Esophagus (tissue), 2 donors: ENCODE measurements at places on chromosomes 4 and X. TPM values are rescaled to one million over a fixed set of nuclear protein-coding genes. Genes with fewer than 3 reads are reported as not detected.

The CCDC120 gene
- 27.9 TPM for polyA plus RNA-seq

The GUCY1B1 gene
- polyA plus RNA-seq = 1.8 TPM

The PPARGC1A gene
- 0.49 TPM for polyA plus RNA-seq

The CTAG1A gene
- not detected for polyA plus RNA-seq

The SMPX gene
- polyA plus RNA-seq = 0.41 TPM

The KLHL5 gene
- polyA plus RNA-seq = 10.2 TPM

The TSPAN5 gene
- polyA plus RNA-seq = 9.8 TPM

The AMOT gene
- polyA plus RNA-seq = 0.77 TPM

The ADAM29 gene
- not detected for polyA plus RNA-seq

The TMPRSS11F gene
- polyA plus RNA-seq = 4.3 TPM

The RHOXF1 gene
- 0.24 TPM for polyA plus RNA-seq

The IL21 gene
- polyA plus RNA-seq = not detected

The ZNF185 gene
- 220 TPM for polyA plus RNA-seq

The MTMR1 gene
- 21.2 TPM for polyA plus RNA-seq

The ZNF518B gene
- polyA plus RNA-seq = 2.7 TPM

The GAGE12J gene
- not detected for polyA plus RNA-seq

The CACNA1F gene
- 0.24 TPM for polyA plus RNA-seq

The TMEM144 gene
- 2.7 TPM for polyA plus RNA-seq

The TEX13C gene
- polyA plus RNA-seq = not detected

The FDCSP gene
- polyA plus RNA-seq = 0.29 TPM

The PDLIM5 gene
- polyA plus RNA-seq = 41.5 TPM

The CLCN4 gene
- polyA plus RNA-seq = 0.16 TPM

The C4orf36 gene
- 1.0 TPM for polyA plus RNA-seq

The S100G gene
- polyA plus RNA-seq = not detected

The MAGEA1 gene
- polyA plus RNA-seq = not detected
